ENCODE measurements at places on chromosomes 2 and 18.

DNA sequence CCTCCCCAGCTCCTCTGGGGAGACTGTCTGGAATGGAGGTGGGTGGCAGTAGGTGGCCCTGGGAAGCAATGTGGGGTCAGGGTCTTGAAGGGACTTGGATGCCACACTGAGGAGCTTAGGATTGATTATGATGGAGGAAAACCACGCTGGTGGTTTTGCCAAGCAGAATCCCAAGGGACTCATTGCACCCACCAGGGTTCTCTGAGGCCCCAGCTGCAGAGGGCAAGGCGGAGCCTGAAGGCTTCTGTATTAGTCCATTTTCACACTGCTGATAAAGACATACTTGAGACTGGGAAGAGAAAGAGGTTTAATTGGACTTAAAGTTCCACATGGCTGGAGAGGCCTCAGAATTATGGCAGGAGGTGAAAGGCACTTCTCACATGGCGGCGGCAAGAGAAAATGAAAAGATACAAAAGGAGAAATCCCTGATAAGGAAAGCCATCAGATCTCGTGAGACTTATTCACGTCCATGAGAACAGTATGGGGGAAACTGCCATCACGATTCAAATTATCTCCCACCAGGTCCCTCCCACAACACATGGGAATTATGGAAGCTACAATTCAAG lies 87.2 kb upstream of the YWHAQ start:
- DNase-seq: no peak

GRCh38 chr18:725646-726045 lies 13.2 kb upstream of the ENOSF1 start:
- no peak for DNase-seq

- no peak for DNase-seq
These were observed 260.4 kb downstream of the LPIN1 start for GRCh38 chr2:12006850-12007249.

- no peak for DNase-seq
These were observed 964.1 kb upstream of the NXPH2 start for GRCh38 chr2:139744273-139744672.

DNA sequence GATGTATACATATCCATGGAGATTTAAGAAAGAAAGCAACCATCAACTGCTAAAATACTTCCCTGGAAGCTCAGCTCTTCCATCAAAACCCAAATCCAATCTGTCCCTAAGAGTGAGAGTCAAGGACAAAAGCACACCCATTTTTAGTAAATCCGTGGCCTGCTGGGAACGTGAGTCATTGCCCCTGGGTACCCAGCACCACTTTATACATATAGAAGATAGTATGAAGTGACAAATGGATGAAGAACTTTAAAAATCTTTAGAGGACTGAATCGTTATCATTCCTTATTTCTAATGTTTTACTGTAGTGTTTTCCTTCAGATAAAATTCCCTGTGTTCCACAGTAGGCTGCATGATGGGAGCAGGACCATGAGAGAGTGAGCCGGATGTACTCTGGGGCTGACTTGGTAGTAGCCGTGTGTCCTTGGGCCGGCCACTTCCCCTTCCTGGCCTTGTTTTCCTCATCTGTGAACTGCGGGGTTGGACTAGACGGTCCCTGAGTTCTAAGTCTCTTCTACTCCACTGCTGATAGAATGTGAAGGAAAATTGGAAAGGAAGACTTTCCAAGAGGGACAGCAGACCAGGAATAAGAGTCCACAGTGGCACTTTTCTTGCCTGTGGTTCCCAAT lies 28.5 kb upstream of the CEP68 start:
- no peak for DNase-seq

- DNase-seq: no peak
These were observed 24.9 kb downstream of the C2orf76 start for GRCh38 chr2:119341684-119342083.

DNA sequence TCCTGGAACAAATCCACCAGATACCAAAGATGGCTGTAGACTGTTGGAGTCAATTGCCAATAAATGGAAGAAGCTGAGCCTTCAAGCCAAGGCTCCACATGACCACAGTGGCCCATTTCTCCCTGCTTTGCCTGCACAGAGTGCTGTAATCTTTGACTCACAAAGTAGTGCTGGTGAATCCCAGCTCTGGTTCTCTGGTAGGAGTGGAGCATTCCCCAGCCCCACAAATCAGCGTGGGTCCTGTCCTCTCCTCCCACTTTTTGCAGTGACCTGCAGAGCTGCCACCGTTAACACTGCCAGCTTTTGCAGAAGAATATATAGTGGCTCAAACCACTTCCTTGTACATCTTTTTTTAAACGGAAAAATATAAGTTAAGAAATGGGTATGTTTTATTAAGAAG lies 93.9 kb downstream of the MGAT5 start:
- no peak for DNase-seq

GRCh38 chr2:76639171-76639680 lies 883.0 kb downstream of the LRRTM4 start:
- no peak for DNase-seq

DNA sequence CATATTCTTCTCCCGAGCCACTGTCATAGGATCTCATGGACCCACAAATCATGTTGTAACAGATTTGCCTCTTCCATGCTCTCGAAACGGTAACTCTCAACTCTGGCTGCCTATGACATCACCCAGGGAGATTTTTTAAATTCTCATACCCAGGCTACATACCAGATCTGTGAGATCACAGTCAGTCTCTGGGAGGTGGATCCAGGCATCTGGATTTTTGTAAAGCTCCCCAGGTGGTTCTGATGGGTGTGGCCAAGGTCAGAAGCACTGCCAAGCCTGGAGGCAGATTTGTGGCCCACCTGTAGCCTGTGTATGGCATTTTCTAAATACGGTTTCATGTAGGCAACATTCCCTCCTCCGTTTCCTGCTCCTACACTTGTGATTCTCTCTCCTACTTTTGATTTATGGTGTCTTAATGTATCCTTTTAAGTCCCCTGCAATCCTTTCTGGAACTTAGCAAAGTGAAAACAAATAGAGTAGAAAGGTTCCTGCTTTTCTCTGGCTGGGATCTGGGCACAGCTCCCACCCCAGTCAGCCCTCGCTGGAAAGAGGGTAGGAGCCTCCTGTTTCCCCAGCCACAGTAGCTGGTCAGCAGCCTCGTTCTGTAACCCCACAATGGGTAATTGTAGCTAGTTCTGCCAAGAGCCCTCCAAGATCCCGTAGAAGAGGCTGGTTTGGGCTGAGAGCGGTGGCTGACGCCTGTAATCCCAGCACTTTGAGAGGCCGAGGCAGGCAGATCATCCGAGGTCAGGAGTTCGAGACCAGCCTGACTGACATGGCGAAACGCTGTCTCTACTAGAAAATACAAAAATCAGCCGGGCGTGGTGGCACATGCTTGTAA lies 96.2 kb downstream of the KLHL29 start:
- no peak for DNase-seq

DNA sequence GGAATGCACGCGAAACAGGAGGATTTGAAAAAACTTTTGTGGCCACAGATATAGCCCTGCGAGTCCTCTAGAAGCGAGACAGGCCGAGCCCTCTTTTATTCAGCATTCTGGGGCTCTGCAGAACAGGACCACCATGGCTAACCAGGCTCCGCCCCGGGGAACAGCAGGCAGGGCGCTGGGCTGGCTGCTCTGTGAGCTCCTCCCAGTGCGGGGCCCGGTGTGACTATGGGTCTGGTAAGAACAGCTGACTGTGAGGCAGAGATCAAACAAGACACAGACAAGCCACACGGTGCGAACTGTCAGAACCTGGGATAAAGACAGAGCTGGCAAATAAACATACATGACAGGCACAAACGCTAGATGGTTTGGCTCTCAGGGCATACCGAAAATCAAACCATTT lies 15.5 kb downstream of the PXDN start:
- no peak for DNase-seq

DNA sequence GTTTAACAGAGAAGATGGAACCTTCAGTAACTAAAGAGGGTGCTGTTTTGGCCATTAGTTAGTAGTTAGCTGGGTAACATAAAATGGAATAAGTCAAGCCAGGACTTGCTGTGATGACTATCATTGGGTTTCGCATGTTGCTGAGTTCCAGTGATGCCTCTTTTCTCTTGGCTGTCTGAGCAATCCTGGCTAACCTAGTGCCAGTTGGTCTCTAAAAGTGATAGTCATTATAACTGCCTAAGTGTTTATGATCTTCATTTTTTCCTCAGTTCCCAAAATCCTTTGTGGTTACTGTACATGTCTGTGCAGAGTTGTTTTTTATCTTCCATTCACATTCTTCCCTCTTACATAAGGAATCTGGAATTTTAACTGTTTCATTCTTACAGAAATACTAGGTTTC lies 33.4 kb downstream of the WDR43 start:
- DNase-seq: no peak

DNA sequence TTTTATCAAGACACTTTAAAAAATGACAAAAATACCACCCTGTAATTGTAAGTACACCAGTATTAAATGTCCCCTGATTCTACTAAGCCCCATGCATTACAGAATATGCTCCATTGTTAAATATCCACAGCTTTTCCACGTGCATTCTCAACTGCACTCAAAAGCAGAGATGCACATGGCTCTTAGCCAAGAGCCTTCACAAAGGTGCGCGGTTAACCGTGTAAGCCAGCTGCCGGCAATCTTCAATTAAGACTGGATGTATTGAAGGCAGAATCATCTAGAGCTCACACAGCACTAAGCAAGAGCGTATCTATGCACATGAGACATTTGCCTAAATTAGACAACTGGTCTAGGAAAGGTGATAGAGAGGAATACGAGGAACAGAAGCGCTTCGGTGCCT lies 278.3 kb downstream of the NAPG start:
- DNase-seq: no peak

DNA sequence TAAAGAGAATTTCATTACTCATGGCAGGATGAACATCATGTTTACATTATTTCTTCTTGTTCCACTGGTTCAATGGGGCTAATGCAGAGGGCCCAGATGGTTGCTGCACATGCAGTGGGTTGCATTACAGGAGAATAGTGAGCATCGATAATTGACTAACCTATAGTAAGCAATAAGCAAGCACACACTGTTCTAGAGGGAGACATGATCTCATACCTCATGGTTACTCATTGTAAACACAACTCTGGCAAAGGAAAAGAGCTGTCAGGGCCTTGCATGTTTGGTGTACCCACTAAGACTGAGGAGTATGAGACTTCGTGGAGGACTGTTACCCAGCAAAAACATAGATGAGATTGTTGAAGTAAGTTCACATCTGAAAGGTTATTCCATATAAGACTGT lies 885.6 kb upstream of the VRK2 start:
- no peak for DNase-seq

- DNase-seq: no peak
These were observed 30.7 kb upstream of the ACAA2 start for GRCh38 chr18:49843778-49844625.

DNA sequence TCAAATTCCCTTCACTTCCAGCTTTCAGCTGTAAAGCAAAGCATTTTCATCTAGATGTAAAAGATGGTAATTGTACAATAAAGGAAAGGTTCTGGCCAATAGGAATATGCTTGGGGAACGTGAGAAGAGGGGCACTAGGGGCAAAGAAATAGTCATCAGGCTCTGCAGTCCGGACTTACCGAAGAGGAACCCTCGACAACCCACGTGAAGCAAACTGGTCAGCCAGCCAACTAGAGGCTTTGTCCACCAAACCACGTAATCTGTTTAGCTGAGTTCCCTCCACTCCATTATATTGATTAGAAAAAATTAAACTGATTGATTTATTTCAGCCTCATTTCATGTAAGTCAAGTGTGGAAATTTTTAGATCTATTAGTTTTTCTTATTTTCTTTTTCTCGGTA lies 300.4 kb upstream of the FANCL start:
- DNase-seq: no peak

DNA sequence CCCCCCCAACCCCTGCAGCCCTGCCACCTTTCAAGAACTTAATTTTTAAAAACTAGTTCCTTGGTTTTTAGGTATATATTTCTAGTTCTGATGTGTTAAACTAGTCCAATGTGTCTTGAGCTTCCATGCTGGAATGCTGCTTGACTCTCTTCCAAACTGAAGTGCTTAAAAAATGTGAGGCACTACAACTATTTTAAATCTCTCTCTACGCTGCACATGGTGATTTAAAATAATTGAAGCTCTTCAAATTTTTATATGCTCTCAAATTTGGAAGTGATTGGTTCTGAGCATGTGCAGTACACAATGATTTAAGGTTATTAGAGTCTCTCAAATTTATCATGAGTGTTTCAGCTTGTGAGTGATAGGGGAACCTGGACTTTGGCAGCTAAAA lies 192.6 kb upstream of the ZEB2 start:
- no peak for DNase-seq

- no peak for DNase-seq
These were observed 417.0 kb upstream of the NRXN1 start for GRCh38 chr2:51448911-51449310.

- DNase-seq: no peak
These were observed 552.3 kb upstream of the SETBP1 start for GRCh38 chr18:44128365-44128764.

DNA sequence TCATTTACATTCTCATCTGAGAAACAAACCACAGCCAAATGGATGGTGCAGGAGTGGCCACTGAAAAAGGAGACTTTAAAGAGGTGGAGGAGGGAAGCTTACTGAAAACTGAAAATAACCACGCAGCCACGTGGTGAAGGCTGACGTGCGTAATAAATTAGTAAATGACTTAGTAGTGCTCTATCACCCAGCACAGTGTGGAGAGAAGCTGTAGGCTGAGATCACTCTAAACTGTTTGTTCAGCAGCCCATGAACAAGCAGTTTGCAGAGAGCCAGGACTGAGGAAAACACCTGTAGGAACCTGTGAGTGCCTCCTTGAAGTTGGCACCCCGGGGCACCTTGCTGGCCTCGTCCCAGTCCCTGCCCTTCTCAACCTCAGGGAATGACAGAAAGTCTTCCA lies 193.0 kb downstream of the TXNL1 start:
- no peak for DNase-seq

GRCh38 chr18:62457877-62458276 lies 64.9 kb upstream of the ZCCHC2 start:
- DNase-seq: no peak

DNA sequence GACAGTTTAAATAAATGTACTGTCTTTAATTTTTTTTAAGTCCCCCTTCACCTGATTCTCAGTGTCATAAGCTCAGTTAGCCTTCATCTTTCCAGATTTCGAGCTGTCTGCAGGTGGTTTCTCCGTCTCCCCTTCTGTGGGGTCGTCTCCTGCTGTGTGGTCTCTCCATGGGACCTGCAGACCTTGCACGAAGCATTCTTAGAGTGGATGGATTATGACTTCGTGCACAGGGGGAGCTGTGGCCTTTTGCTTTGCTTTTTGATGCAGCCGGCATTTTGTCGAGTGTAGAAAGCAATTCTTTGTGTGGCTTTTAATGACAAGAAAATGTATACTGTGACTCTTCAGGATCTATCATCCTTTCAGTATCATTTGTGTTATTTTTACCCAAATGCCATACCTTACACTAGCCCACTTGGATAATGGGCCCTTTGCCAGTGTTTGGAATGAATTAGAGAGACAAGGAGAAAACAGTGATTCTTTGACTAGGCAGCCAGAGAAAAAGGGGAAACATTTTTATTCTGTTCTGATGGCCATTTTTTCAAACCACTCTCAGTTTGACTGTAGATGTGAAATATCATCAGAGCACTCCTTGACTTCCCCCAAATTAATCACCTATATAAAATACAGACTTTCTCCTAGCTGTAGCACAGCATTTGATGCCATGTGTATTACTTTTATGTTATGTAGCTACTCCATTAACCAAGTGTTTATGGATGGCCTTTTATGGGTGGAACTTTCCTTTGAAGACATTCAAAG lies 54.3 kb downstream of the ITGA6 start:
- DNase-seq: no peak

Measured in GM12891 (cell line).